ENCODE measurements at places on chromosomes 7 and 10.

GRCh38 chr7:115558161-115558560, 472.4 kb downstream of the TFEC start:
- no peak for DNase-seq

DNA sequence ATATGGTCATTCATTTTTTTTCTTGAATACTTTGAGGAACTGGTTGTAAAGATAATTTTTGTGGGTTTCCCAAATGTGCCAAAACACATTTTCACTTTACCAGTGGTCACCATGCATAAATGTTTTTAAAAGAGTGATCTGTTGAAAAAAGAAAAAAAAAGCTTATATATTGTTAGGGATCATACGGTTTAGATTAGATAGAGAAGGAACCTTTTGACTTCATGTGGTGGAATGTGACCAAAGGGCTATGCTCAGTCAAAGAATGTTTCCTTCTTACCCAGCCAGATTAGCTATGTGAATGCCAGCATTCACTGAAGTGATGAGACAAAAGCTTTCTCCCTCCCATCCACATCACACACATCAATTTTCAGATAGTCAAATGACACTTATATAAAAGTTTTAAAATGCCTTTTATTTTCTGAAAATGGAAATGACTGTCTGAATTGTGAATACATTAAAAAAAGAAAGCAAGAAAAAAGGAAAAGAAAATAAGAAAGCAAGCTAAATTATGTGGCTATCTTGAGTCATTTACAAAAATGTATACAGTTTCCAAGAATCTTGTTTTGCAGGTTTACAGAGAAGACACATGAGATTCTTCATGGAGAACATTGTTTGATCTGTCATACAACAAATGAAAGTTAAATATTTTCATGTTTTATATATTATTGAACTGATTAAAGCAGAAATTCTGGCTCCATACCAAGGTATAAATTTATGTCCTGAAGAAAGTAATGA, 8.6 kb upstream of the CPED1 start:
- no peak for DNase-seq

GRCh38 chr7:82017334-82017943, 247.6 kb upstream of the HGF start:
- no peak for DNase-seq

- DNase-seq, result no peak
Observed at GRCh38 chr10:51532044-51532443, 167.4 kb downstream of the CSTF2T start.

DNA sequence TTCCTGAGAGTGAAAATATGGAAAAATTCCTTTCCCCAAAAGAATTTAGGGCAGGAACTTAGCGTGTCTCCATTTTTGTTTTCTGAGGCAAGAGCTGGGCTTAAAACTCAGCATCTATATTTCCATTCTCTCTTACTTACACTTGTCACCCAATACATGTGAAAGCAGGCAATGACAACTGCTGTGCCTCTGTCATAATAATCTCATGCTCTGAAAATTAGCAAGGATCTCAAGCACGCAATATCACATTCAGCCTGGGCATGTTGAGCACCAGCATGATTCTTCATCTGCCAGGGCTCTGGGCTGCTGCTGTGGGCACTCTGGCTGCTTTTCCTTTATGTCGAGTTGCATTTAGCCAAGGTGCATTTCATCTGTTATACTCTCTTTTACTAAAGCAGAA, 255.5 kb downstream of the SNX10 start:
- no peak for DNase-seq

DNA sequence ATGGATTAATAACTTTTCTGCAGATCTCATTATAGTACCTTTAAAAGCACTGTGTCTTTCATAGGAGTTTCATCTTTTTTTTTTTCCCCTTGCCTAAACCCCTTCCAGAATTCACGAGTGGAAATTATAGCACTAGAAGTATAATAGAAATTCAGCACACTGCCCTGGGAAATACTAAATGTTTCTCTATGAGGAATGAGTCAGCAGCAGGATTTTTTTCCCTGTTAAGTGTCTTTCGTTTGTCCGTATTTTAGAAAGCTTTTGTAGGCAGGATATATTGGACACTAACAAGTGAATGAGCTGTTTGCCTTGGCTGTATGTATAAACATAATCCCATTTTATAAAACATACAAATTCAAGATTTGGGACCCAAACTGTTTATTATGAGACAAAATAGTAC, 105.8 kb downstream of the EXOC4 start:
- DNase-seq, result no peak
